Thyroid gland (tissue), 4 donors: ENCODE measurements at places on chromosomes 11 and 22. TPM values are rescaled to one million over a fixed set of nuclear protein-coding genes. Genes with fewer than 3 reads are reported as not detected.

DNA sequence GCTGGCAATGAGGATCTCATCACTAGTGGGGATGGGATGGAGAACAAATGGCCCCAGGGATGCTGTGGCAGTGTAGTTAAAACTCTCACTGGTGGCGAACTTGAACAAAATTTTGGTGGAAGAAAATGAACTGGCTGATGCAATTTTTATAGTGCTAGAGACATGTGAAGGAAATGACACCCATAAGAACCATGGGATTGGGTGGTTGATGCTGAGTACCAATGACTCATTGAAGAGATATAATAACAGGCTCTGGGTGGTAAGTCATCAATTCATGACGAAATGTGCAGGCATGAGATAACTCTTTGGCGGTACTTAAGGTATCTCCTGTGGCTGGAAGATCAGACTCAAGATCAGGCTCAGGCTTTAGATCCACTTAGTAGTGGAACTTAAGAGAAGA is 172.9 kb upstream of the DDI1 start:
- no peak for DNase-seq
- H3K4me1 ChIP-seq = no peaks in the 10 kb centered on the region
- H3K27me3 ChIP-seq = no peaks in the 10 kb centered on the region
- no peak overlapping the region for H3K27ac ChIP-seq
- no peak overlapping the region for H3K4me3 ChIP-seq
- H3K36me3 ChIP-seq = no peaks in the 10 kb centered on the region

The C11orf97 gene
- not detected for total RNA-seq

GRCh38 chr11:86182976-86183584 is 61.5 kb upstream of the EED start:
- peak; percentile 8 for DNase-seq
- no peaks in the 10 kb centered on the region for H3K4me1 ChIP-seq
- no peaks in the 10 kb centered on the region for H3K36me3 ChIP-seq
- H3K4me3 ChIP-seq = no peak overlapping the region
- no peak overlapping the region for H3K27ac ChIP-seq

- no peaks in the 10 kb centered on the region for H3K36me3 ChIP-seq
- H3K4me3 ChIP-seq = no peak overlapping the region
- DNase-seq = no peak
- no peak overlapping the region for H3K27ac ChIP-seq
These were observed 23.0 kb downstream of the CD5 start for GRCh38 chr11:61125310-61125684.

The KCNQ1OT1 gene
- total RNA-seq = 3.8 TPM

DNA sequence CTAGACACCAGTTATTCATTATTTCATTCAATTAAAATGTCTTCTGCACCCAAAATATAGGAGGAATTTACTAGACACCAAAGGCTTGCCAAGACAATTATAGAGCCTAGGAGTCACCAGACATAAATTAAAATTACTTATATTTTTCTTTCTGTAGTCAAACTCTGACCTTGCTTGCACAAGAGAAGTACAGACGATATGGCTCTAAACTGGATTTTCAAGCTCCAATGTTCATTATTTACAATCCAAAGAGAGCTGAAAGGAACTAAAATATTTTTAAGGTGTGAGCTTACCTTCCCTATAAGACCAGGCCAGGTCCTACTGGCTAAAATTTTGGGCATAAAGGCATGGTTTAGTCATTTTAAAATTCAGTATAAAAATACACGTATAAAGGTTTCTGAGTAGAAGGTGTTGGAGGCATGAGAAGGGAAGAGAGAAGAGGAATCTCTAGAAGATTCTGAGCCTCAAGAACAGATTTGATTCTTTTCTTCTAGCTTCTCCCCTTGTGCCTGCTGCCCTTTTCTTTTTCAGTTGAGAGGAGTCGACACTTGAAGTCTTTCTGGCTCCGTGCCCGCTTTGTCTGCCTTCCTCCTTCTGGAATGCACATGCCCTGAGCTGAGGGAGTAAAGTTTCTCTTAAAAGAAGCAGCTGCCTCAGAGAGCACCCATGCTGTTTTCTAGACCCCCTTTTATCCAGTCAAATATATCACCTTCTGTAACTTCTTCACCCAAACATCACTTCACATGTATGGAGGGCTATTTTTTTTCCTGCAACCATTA is 13.5 kb downstream of the C11orf97 start:
- peaks cover 12% of the 10 kb centered on the region for H3K4me1 ChIP-seq
- H3K27ac ChIP-seq = peak overlapping the region; percentile 31
- no peak overlapping the region for H3K4me3 ChIP-seq
- DNase-seq = peak; percentile 98
- no peaks in the 10 kb centered on the region for H3K27me3 ChIP-seq
- no peaks in the 10 kb centered on the region for H3K36me3 ChIP-seq

The SLC35E4 gene
- 5.8 TPM for total RNA-seq

The APLNR gene
- total RNA-seq = 4.8 TPM

- DNase-seq = no peak
- H3K27ac ChIP-seq = no peak overlapping the region
- H3K4me3 ChIP-seq = no peak overlapping the region
- no peaks in the 10 kb centered on the region for H3K36me3 ChIP-seq
These were observed 8.5 kb upstream of the NECTIN1 start for GRCh38 chr11:119737366-119738058.

DNA sequence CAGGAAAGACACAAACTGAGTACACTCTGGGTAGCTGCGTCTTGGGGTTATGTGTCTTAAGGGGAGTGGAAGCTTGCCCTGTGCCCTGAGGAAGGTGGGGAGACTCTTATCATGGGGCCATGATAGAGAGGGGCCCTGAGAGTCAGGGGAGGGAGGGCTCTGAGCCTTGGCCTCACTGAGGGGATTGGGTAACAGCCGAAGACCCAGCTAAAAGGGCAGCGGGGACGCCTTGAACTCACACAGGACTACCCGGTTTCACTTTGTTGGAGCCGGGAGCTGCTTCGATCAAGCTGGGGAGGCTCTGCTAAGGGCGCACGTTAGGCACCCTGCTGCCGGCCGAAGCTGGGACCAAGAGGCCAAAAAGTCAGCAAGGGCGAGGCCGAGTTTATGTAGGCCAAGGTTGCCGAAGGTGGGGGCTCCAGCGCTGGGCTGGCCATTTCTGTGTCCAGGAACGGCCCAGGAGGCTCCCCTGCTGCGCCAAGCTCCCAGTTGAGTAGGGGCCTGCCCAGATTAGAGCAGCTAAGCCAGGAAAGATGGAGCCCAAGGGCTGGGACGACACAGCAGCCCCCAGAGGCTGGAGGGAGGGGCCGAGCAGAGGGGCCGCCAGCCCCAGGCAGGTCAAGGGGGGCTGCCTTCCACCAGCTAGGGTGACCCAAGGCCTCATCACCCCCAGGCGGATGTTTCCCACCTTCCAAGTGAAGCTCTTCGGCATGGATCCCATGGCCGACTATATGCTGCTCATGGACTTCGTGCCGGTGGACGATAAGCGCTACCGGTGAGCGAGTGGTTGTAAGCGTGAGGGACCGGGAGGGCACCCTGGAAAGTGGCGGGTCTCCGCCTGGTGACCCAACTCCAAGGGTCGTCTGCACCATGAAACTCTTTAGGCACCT is 2.2 kb downstream of the TBX1 start:
- H3K36me3 ChIP-seq = no peaks in the 10 kb centered on the region
- DNase-seq = no peak
- H3K4me3 ChIP-seq = no peak overlapping the region
- peak overlapping the region; percentile 50 for H3K27ac ChIP-seq
